ENCODE measurements at places on chromosomes 5 and 9.

DNA sequence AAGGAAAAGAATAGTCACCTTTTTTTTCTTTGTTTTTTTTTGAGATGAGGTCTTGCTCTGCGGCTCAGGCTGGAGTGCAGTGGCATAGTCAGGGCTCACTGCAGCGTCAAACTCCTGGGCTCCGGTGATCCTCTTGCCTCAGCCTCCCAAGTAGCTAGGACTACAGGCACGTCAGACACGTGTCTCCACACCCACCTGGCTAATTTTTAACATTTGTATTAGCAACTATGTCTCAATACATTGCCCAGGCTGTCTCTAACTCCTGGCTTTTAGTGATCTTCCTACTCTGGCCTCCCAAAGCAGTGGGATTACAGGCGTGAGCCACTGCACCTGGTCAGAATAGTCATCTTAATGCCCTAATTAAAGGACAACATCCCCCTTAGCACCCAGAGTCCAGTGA lies 54.4 kb upstream of the CTSL start:
- no peak for DNase-seq

DNA sequence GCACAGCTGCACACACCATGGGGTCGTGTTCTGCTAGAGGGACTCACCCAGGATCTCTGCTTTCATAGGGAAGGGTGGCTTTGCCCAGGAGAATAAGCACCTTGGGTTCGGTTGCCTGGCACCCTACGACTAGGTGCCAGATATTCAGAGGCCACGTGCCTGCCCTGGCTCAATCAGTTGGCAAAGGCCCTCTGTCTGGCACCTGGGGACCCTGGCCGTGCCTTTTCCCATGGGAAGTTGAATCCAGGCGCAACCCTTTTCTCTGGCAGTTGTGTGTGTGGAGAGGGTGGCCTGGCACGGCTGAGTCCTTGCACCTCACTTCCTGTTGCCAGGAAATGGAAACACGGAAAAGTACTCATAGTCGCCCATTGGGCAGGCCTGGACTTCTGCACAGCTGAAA lies 10.2 kb upstream of the ANKH start:
- DNase-seq, result no peak

DNA sequence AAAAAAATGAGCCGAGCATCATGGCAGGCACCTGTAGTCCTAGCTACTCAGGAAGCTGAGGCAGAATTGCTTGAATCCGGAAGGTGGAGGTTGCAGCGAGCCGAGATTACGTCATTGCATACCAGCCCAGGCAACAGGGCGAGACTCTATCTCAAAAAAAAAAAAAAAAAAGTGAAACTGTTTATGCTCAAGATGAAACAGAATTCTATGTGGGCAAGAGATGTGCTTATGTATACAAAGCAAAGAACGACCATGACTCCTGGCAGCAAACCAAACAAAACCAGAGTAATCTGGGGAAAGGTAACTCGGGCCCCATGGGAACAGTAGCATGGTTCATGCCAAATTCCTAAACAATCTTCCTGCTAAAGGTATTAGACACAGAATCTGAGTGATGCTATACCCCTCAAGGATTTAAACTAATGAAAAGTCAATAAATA lies 32.6 kb upstream of the PLAC8L1 start:
- no peak for DNase-seq

- no peak for DNase-seq
Observed at GRCh38 chr9:77752554-77752953, 104.4 kb upstream of the GNA14 start.

DNA sequence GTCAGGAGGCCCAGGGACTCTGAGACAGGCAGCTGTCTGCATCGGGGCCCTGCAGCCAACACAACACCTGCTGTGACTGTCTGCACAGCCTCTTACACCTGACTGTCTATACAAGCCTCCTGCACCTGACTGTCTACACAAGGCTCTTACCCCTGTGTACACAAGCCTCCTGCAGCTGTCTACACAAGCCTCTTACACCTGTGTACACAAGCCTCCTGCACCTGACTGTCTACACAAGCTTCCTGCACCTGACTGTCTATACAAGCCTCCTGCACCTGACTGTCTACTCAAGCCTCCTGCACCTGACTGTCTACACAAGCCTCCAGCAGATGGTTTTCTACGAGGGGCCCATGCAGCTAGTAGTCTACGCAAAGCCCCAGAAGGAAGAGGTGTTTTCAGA lies 18.6 kb downstream of the IRX2 start:
- DNase-seq, result no peak

- DNase-seq, result no peak
Observed at GRCh38 chr5:589173-589572, 23.0 kb upstream of the CEP72 start.
